SJCRH30 (cell line): ENCODE measurements at places on chromosomes 16 and 17.

DNA sequence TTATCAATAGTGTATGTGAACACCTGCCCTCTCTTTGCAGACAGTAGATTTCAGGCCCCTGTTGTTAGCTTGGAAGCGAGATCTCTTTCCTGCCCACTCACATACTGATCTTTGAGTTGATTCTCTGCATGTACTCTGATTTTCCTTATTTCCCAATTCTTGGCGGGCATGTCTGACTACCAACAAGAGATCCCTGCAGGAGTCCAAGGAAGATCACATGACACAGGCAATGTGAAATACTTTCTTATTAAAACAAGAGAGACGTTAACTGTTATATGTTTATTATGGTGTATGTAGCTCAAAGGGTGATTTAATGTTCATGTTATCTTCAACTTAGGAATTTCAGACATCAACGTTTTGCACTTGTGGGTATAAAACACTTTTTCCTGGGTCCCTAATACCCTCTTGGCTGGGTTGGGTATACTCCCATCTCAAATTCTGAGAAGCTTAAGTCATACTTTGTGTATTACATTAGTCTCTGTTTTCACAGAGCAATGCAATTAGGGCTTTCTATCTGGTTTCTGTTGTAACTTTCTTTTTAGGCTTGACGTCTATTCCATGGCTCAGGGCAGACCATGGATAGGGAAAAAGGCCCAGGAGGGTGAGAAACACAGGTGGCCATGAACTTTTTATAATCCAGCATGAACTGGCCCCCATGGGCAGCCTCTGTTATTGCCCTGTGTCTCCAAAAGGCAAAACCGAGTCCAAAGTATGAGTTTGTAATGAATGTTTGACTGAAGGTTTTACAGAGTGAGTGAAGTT is 32.2 kb downstream of the HSD17B2 start:
- DNase-seq: no peak

DNA sequence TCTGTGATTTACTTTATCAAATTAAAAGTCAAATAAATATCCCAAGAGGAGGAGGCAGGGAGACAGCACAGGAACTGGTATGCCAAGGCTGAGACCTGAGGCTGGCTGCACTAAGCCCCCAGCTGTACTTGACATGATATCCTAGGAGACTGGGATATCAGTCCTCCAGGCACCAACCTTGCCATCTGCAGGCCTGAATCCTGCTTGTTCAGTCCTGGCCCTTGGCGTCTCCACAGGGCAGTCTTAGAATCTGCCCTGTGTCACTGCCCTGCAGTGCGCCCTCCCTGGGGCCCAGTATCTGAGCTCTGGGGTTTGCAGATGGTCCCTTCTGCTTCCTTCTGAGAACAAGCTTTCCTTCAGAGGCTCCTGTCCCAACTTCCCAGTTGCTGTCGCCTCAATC is 75.9 kb downstream of the HS3ST3A1 start:
- no peak for DNase-seq

GRCh38 chr17:13635951-13636350 is 34.2 kb upstream of the HS3ST3A1 start:
- DNase-seq: no peak

DNA sequence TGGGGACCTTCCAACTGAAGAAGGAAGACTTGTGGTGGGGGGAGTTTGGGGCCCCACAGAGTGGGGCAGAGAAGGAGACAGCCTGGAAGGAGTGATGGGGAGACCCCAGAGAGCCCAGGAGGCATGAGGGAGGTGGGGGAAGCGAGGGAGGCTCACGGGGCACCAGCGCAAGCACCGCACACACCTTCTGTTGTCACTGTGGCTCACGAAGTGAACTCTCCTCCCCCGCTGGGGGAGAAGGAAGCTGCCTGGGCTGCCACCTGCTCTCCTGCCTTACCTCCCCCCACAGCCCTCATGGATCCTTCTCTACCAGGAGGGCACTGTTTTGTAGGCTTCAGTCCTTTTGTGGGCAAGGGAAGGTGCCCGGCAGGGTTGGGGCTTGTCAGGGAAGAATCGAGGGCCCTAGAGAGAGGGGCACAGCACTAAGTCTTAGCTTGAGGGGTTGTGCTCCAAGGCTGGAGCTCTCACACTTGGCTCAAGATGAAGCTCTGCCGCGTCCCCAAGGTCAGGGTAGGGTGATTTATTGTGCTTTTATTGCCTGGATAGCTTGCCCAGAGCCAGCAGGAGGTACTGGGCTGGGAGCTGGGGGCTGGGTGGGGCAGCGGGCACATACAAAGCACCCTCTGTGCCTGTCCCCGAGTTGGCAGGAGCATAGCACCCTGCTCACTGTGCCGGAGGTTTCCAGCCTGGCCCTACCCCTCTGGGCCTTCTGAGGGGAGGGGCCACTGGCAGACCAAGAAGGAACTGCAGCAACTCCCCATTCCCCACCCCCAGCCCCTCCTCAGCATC is 4.6 kb upstream of the STARD3 start:
- DNase-seq: no peak

- DNase-seq: no peak
These were observed 210.0 kb upstream of the GSE1 start for GRCh38 chr16:85402910-85403692.
